ENCODE measurements at places on chromosomes 12 and 14.

GRCh38 chr12:50066402-50066801 is 9.0 kb downstream of the ASIC1 start:
- DNase-seq, result no peak

GRCh38 chr12:96883571-96883970 is 23.5 kb upstream of the NEDD1 start:
- DNase-seq, result no peak

GRCh38 chr12:111068290-111068689 is 147.9 kb upstream of the MYL2 start:
- no peak for DNase-seq

- DNase-seq, result no peak
Observed at GRCh38 chr14:34750670-34751069, 36.3 kb upstream of the CFL2 start.

DNA sequence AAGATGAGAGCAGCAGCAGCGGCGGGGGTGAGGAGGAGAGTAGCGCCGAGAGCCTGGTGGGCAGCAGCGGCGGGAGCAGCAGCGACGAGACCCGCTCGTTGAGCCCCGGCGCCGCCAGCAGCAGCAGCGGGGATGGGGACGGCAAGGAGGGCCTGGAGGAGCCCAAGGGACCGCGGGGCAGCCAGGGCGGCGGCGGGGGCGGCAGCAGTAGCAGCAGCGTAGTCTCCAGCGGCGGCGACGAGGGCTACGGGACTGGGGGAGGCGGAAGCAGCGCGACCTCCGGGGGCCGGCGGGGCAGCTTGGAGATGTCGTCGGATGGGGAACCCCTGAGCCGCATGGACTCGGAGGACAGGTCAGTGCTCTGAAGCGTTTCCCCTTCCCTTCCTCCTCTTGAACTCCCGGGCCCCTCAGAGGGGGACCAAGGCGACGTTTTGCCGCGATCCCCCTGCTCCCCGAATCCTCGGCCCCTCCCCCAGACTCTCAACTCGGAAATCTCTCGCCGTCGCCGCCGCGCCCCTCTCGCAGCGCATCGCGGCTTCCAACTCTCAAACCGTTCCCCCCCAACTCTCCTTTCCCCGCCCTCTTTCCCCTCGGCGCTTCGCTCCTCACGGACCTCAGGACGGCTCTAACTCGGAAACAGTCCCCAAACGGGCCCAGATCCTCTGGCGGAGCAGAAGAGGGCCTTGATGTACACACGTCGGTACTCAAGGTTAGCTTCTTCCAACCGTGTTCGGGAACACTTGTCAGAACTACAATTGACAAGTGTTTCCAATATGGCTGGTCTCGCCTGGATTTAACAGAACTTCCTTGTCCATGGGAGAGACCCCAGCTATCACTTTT is 947 bp downstream of the AEBP2 start:
- DNase-seq, result peak; percentile 56

Measured in liver (tissue), 10 donors.